Esophagus squamous epithelium (tissue), 5 donors: ENCODE measurements at places on chromosomes 11 and 22.

DNA sequence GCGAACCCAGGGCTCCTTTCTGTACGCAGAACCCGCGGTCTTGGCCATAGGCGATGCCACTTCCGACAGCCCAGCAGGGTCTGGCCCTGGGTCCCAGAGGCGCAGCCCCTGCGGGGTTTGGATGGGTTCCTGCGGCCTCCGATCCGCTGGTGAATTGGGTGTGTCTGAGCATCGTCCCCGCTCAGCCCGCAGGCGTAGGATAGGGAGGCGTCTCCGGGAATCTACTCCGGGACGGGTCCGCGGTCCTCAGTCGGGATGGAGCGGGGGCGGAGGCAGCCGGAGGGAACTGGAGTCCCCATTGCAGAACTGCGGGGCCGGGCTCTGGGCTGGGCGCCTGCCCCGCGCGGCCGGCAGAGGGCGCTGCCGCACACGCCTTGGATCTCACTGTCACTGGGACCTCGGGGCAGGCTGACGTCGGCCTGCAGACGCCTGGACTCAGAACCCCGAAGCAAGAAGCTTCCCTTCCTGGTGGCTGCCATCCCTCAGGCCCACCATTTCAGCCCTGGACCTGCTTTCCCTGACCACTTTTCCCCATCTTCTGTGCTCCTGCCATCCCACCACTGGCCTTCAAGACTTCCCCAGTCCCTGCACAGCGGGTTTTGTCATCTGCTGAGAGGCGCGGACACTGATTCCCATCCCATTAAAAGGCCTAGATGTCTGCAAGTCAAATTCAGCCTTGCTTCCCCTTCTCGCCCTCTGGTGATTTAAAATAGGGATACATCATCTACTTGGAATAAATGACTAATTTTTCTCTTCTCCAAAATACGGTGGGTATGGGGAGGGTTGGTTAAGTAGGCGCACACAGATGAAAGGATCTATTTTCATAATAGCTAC lies 38.3 kb upstream of the CREB3L1 start:
- no peak for DNase-seq

DNA sequence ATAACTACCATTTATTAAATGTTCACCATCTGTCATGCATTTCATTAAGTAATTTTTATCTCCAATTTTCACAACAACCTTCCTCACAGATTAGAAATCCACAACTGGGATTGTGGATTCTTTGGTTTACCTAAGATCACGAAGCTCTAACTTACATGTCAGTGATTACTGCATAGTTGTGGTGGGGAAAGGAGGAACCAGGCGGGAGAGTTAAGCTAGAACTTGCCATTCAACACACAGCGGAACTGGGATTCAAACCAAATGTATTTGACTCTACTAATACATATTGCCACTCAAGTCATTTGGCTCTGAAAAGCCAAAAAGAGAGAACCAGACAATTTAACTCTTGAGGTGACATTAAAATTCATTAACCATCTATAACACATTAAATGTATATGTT lies 10.4 kb upstream of the LAYN start:
- DNase-seq: no peak

- DNase-seq: no peak
Observed at GRCh38 chr11:120710354-120711131, 199.0 kb downstream of the GRIK4 start.

DNA sequence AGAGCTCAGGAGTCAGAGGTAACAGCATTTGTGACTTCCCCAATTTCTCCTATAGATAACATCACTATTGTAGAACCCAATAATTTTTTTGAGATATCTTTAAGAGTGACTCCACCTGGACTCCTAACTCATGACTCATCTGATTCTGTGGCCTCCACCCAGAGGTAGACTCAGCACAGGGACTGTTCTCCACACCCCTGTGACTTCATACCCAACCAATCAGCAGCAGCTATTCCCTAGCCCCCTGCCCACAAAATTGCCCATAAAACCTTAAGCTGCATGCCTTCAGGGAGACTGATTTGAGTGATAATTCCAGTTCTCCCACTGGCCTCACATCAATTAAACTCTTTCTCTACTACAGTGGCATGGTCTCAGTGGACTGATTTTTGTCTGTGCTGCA lies 475.4 kb upstream of the FAT3 start:
- no peak for DNase-seq

GRCh38 chr22:46443850-46444389 lies 93.5 kb downstream of the CELSR1 start:
- no peak for DNase-seq

DNA sequence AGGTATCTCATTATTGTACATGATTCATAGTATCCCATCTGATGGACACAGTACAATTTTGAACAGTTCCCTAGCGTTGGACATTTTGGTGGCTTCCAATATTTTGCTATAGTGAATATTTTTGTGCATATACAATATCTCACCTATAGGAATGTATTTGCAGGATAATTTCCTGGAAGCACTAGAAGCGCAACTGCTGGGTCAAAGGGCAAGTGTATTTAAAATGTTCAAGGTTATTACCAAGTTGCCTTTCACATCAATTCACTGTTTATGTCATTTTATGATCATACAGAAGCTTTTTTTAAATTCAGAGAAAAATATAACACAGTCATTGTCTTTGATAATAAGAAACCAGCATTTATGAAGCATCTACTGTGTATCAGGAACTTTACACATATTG lies 19.1 kb upstream of the RPS3 start:
- no peak for DNase-seq

- DNase-seq: no peak
Observed at GRCh38 chr11:104165014-104165413, 1.1 kb upstream of the PDGFD start.

GRCh38 chr22:32950366-32950765 lies 107.8 kb downstream of the SYN3 start:
- no peak for DNase-seq

DNA sequence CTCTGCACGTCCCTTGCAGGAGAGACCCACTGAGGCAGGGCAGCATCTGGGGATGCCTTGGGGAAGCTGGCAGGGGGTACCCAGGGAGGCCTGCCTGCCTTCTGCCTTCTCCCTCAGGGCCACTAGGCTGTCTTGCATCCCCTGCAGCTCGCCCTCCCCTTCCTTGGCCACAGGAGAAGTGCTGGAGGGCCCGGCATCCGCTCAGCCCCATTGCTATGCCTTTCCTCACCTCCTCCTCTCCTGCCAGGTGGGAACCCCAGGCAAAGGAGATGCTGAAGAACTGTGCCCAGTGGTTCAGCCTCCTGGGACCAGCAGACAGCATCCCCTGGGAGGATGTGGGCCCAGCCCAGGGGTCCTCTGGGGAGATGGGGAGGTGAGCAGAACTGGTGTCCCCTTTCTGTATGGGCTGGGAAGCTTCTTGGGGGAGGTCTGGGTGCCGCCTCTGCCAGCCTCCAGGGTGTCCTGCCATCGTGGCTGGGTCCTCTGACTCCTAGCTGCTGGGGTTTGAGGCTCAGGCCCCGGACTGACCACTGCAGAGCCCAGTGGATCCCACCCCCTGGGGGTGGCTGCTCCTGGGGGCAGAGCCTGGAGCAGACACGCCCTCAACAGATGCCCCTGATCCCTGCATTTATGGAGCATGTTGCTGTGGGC lies 20.6 kb downstream of the MRGPRG start:
- DNase-seq: no peak

DNA sequence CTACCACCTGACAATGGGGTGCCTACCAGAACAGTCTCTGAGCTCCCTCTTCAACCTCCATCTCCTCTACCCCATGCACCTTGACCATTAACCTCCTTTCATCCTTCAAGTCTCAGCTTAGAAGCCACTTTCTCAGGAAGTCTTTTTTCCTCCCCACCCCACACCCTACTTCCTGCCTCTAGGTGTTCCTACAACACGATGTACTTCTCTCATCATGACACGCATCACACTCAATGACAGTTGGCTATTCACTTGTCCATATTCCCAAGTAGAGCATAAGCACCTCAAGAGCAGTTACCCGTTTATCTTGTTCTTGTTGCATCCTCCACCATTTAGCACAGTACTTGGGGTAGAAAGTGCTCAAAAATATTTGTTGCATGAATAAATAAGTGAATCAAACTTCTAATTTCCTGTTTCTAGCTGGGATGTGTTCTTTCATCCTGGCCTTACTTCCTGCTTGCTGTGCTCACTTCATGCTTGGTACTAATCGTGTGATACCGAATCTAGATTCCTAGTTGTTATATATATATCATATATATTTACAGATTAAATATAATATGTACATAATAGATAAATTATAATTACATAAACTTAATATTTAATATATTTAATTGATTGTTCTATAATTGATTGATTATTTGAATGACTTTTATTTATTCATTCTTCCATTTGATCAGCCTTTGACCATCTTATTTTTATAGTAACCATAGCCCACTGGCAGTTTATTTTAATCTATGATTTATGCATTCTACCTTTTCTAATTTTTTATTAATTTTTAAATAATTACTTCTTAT lies 177.5 kb upstream of the TMEM45B start:
- no peak for DNase-seq

GRCh38 chr22:37205046-37205445 lies 7.2 kb downstream of the SSTR3 start:
- no peak for DNase-seq

DNA sequence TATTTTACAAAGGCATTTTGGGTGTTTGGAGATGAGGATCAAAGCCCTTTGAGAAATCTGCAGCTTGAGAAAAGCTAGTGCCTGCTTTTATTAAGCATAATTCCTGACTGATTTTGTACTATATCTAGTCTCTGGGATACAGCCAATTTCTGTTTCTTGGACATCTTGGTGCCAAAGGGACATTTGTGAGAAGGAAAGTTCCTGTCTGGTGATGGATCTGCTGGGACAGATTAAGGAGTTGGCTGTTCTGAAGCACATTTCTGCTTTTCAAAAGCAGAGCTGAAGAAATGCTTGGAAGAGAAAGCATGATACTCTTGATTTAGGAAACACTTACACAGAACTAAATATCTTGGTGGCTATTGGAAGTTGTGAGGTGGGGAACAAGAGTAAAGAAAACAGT lies 254.6 kb upstream of the CCDC90B start:
- DNase-seq: no peak

- DNase-seq: no peak
Observed at GRCh38 chr22:24540470-24540869, 14.5 kb downstream of the GUCD1 start.

DNA sequence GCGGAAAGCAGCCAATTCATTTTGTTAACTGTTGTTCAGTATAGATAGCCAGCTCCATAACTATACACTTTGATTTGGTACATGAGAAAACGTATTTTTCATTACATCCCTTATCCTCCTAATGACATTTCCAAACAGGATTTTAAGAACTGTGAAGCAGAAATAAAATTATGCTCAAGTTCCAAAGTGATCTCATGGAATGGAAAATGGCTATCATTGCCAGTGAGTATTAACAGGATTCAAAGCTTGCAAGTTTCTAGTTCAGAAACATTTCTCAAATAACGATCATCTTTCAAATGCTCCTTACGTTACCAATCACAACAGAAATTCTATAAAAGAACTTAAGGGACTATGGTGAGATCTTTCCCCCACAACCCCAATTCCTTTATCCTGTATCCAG lies 53.7 kb downstream of the CADM1 start:
- DNase-seq: no peak

DNA sequence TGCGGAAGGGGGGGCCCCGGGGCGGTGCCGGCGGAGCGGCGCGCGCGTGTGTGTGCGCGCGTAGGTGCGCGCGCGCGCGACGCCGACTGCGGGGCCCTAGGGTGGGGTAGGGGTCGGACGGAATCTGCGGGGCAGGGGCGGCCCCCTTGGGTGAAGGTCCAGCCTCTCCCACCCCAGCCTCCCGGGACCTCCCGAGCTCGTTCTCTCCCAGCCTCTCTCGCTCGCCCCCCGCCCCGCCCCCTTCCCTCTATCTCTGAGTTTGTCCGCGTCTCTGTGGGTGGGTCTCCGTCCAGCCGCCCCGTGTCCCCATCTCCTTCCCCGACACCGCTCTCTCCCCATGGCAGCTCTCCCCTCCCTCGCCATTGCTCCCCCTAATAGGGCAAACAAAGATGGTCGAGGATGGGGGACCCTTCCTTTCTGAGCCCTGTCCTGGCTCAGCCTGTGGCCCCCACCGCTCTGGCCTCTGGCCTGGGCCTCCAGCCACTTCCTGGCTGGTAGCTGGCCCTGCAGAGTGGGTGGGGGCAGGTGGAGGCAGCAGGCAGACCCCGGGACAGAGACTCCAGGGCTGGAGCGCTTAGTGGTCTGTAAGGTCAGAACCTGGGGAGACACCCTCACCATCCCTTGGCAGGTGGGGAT lies 33.0 kb upstream of the PRR5 start:
- DNase-seq: no peak

DNA sequence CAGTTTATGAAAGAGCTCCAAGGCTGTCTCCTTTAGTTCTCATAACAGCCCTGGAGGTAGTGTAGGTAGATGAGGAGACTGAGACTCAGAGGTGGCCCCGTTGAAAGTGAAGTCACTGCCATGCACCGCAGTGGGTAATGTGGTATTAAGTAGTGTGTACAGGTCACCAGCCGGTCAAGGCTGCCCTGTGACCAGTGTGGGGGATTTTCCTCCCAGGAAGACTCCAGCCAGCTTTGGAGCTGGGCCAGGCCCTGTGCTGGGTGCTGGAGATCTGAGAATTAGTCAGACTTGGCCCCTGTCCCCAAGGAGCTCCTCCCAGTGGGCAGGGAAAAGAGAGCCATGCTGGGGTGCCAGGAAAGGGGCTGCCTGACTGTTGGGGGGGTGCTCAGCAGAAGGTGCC lies 5.3 kb downstream of the OMP start:
- no peak for DNase-seq

GRCh38 chr11:57288771-57289579 lies 35.8 kb downstream of the TNKS1BP1 start:
- no peak for DNase-seq

GRCh38 chr22:30308518-30309230 lies 18.1 kb downstream of the TBC1D10A start:
- DNase-seq: no peak

- no peak for DNase-seq
Observed at GRCh38 chr11:45485070-45485707, 180.2 kb downstream of the CHST1 start.

DNA sequence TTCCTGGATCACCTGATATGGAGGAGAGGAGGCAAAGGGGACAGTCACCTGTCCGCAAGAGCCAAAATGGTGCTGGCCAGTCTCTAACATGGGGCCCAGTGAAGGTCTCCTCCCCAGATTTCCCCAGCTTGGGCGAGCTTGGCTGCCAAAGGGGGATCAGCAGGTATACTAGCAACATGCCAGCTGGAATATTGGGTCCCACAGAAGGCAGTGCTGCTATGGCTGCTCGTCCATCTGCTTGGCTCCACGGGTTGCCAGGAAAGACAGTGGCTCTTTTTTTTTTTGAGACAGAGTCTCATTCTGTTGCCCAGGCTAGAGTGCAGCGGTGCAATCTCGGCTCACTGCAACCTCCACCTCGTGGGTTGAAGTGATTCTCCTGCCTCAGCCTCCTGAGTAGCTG lies 12.7 kb upstream of the KAT5 start:
- DNase-seq: no peak

GRCh38 chr11:106288822-106289387 lies 211.4 kb downstream of the AASDHPPT start:
- DNase-seq: no peak

GRCh38 chr11:119918347-119918746 lies 189.3 kb upstream of the NECTIN1 start:
- no peak for DNase-seq

- DNase-seq: no peak
Observed at GRCh38 chr22:22030493-22031182, 48.1 kb upstream of the TOP3B start.
